ENCODE measurements at places on chromosomes 1 and 21.

GRCh38 chr21:29436143-29436542 lies 137.4 kb downstream of the BACH1 start:
- no peak for DNase-seq

DNA sequence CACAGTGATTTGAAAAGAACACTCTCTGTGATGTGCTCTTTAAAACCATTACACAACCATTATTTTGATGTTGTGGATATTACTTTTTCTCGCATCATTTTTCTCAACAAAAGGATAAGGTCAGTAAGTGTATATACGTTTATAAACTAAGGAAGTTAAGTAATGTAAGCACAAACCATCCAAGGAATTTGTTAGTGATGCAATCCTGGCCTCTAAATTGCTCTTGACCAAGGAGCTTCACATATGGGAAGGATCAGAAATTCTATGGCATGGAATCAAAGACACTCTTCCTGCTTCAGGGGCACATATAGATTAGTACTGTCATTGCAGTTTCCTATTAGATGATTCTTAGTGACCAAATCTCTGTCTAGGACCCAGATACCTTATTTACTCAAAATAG lies 3.6 kb upstream of the PPP2R5A start:
- no peak for DNase-seq

DNA sequence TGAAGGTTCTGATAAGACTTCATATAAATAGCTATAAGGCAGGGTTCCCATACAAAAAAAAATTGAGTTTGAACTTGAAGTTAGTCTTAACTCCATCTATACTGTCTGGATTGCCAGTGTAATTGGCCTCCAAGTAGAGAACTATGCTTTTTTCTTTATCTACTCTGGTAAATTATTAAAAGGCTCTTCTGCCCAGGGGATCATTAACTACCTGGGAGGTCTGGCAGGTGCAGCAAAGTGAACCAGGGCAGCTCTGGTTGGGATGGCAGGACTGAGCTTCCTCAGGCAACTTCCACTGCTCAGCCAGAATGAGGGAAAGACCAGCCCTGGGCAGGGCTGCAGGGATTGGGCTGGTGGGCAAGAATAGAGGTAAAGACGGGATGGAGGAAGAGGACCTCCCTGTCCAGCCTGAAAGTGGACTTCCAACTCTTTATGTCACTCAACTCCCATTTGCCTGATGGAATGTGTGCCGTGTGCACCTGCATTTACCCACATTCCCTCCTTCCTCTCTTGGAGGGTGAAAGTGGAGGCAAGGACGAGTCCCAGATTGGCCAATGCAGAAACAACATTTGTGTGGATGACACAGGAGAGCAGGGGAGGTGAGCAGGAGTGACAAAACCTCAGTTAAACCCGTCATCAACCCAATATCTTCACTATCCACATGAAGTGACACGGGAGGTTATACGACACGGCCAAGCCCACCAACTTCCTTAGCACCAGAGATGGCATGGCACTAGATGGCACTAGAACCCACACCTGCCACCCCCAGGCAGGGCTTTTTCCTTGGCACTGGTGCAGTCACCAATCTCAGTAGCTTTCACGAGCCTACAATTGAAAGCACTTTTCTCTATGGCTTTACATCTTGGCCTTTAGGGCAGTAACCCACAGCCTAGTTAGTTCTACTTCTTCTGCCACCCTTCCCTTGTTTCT lies 25.2 kb downstream of the CCN1 start:
- no peak for DNase-seq

GRCh38 chr1:224205438-224205840 lies 22.4 kb downstream of the DEGS1 start:
- DNase-seq = no peak

GRCh38 chr1:181135437-181135731 lies 46.9 kb downstream of the IER5 start:
- DNase-seq = peak; percentile 16

- no peak for DNase-seq
These were observed 30.1 kb downstream of the SMYD2 start for GRCh38 chr1:214310777-214311690.

DNA sequence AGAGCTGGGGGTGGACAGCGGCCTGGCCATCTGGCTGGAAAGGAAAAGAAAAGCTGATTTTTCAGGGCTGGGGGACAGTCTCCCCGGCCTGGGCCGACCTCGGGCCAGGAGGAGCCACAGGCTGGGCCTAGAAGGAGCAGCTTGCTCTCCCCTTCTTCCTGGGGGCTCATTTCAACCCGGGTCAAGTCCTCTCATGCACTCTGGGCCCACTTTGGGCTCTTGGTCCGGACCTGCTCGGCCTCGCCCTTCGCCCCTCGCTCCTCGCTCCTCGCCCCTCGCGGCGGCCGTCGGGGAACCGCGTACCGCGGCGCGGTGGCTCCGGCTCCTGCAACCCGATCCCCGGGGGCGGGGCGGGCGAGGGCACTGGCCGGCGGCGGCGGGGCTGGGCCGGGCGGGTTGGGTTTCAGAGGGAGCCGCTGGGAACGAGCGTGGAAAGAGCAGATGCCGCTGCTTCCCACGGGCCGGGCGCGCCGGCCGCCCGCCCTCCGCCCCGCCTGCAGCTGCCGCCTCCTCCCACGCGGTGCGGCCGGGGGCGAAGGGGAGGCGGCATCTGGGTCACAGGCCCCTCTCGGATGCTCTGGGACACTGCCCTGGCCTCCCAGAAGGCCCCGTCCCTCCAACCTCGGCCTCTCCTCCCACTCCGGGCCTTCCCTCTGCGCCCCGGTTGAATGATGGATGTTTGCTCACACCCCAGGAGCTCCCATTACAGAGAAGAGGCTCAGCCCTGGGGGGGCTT lies 6.6 kb downstream of the HEYL start:
- peak; percentile 36 for DNase-seq
